ENCODE measurements at places on chromosomes 4 and X. TPM values are rescaled to one million over a fixed set of nuclear protein-coding genes. Genes with fewer than 3 reads are reported as not detected.

GRCh38 chr4:126850286-126850685 is 782.5 kb upstream of the INTU start:
- no peak for DNase-seq

GRCh38 chr4:74632634-74633033 is 161.7 kb downstream of the BTC start:
- DNase-seq = no peak

Gene PPP1R3F
- 3.3 TPM for total RNA-seq

Gene COL4A5
- total RNA-seq = 96.4 TPM

Gene LDB2
- total RNA-seq = 44.5 TPM

- no peak for DNase-seq
Observed at GRCh38 chrX:131393426-131393825, 104.3 kb upstream of the IGSF1 start.

DNA sequence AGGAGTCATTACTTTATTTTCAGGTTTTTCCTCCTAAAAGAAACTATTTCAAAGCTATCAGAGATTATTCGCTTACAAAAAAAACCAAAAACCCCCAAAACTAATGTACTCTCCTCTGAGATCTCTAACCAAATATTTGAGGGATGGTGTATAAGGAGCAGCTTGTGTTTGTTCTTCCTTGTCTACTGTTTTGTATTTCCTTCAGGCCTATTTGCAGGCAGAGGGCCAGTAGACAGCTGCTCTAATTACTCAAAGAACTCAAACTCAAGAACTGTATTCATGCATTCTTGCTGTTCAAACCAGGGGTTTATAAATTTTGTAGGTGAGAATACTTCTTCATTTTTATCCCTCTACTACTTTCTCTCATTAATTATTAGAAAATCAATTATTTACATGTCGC is 51.3 kb downstream of the SH3RF1 start:
- no peak for DNase-seq

GRCh38 chr4:62394766-62395165 is 1194.6 kb downstream of the ADGRL3 start:
- DNase-seq = no peak

DNA sequence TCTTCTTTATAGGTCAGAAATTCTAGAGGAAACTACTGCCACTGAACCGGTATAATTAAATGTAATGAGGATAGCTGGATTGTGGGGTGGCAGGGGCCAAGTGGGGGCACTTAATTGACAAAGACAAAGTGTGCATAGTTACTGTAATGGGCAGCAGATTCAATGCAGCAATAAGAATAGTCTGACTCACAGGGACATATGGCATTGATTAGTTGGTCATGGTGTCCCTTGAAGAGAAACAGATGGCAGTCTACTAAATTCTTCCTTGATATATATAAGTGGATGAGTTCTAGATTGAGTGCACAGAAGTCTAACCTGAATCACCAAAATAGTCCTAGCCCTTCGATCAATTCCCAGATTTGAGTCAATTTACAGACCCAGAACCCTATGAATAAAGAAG is 31.6 kb downstream of the ETDC start:
- DNase-seq = no peak

Gene PDE6B
- 28.3 TPM for total RNA-seq

DNA sequence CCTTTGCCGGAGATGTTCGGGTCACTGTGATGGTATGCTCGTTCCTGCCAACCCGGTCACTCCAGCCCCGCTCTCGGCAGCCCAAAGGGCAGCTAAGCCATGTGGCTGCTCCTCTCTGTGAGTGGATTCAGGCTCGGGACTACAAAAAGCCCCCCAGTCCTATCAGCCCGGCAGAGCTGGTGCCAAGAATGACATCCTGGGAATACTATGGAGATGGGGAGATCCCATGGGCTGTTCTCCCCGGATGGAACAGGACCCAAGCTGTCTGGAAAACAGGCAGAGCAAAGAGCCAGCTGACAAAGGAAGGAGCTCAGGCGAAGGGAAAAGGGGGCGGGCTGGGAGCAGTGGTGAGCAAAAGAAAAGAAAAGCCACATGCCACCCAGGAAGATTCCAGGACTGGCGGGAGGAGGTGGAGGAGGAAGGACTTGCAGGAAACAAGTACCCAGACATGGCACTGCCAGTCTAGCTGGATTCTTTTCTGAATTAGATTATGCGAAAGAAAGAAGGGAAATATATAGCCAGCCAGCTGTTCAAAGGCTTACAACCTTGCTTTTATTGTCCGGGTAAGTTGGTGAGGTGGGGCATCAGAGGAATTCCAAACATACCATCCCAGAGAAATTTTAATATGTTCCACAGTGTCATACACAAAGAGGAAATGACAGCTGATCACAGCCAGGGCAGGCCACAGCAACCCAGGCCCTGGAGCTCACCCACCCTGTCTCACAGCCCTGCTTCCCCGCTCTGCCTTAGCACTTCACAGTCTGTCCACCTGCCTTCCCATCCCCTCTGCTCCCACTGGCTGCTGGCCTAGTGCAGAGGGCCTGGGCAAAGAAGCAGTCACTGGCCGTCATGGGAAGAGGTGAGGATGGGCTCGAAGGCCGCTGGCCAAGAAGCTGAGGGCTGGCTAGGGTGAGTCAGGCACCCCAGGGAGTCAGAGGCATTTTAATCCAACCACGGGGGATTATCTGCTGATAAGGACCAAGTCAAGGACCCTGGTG is 3.4 kb downstream of the NDP start:
- no peak for DNase-seq

DNA sequence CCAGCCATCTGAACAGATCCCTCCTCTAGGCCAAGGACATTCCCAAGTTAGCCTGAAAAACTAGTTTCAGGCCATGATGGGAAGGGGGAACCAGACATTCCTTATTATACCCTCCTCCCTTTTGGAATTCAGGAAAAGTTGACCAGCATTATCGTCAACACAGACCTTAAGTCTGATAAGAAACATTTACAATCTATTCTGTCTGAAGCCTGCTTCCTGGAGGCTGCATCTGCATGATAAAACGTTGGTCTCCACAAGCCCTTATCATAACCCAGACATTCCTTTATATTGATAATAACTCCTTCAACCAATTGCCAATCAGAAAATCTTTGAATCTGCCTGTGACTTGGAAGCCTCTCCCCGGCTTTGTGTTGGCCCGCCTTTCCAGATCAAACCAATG is 44.3 kb downstream of the EFHC2 start:
- DNase-seq = no peak

DNA sequence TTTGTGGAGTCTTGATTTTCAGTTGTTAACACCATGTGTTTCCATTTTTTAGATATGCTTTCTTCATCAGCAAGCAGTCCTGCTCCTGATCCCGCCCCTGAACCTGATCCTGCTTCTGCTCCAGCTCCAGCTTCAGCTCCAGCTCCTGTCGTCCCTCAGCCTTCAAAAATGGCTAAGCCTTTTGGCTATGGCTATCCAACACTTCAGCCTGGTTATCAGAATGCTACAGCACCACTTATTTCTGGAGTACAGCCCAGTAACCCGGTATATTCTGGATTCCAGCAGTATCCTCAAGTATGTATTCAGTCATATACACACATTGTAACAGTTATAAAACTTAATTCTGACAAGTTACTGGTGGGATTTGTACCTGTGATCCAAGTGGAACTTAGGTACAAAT is 60.9 kb downstream of the SEC24B start:
- DNase-seq = no peak

All from upper lobe of left lung (tissue), 6 donors.